Sciatic nerve (tissue), 2 donors: ENCODE measurements at places on chromosomes 6 and 20. TPM values are rescaled to one million over a fixed set of nuclear protein-coding genes. Genes with fewer than 3 reads are reported as not detected.
A peak's percentile ranks its signal among the peaks of the same experiment; 100 is the strongest.

- peak; percentile 78 for DNase-seq
Observed at GRCh38 chr6:116531675-116532570, 13.6 kb downstream of the TRAPPC3L start.

- DNase-seq: no peak
Observed at GRCh38 chr6:14349507-14349906, 231.9 kb downstream of the CD83 start.

DNA sequence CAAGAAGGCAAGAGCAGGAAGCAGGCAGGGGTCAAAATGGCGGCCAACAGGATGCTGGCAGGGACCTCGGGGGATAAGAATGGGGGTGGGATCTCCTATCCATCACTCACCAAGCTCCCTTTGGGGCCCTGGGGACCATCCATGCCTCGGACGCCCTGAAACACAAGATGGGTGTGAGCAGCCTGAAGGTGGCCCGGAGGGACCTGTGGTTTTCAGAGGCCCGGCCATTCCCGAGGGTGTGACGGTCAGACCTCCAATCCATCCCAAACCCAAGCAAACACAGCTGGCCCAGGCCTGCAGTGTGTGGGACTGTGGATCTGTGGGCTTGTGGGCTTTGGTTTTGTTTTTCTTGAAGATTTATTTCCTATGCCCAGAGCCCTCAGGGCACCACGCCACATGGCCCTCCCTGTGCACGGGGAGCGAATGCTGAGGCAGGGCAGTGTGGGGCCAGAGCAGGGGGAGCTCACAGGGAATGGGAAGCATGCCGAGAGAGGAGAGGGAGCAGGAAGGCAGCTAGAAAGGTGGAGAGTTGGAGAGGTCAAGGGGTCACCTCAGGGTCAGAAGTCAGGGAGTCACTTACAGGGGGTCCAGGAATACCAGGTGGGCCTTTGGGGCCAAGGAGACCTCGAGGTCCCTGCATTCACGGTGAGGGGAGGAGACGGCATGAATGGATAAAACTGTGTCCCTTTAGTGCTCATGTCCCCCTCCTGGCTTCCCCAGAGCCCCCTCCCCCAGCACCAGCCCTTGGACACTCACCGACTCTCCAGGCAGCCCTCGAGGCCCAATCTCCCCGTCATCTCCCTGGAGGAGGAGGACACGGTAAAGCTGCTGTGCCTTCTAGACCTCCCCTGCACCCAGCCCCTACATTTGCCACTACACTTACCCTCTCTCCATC is 14.5 kb downstream of the COL11A2 start:
- DNase-seq: no peak

The WFDC5 gene
- not detected for total RNA-seq

DNA sequence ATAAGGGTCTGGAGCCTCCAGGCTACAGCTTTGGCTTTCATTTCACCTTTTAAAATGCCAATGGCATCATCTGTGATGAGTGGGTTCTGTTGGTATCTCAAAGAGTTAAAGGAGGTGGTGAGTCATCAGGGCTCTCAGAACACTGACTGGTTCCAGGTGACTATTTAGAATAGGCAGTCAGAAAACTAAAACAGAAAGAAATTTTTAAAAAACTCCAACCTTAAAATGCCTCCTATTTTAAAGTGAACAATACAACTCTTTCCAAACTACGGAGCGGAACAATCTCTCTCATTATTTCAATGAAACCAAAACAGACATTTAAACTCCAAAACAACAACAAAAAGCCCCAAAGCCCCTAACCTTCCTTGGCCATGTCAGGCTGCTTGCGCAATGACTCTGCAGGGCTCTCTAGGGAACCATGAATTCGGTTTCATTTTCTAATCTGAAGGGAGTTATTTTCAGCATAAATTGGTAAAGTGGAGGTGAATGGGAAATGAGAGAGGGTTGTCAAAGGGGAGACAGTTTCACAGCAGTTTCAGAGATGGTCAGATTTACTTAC is 194.9 kb downstream of the KIF6 start:
- DNase-seq: no peak

The OOEP gene
- not detected for total RNA-seq

DNA sequence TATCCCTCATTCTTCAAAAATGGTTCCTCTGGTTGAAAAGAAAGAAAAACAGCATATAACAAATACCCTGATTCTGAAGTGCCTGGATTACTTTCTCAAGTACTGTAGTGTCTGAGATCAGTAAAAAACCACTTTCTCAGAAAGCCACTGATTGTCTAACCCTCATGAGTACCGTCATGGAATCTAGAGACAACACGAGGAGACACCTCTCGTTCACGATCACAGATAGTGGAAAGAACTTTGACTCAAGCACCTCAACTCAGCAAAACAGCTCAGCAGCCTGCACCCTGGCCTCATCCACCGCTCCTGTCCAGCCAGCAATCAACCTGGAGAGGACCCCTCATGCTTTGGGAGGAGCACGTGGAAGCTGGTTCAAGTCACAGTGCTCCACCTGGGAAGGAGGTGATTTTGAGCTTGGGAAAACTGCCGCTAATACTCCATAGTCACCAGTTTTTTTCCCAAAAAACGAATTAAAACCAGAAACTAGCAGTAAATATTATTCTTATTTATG is 1.0 kb downstream of the SCML4 start:
- no peak for DNase-seq

The TFEB gene
- total RNA-seq: 35.5 TPM

The LPA gene
- 0.36 TPM for total RNA-seq

GRCh38 chr6:165060720-165061119 is 248.7 kb downstream of the C6orf118 start:
- no peak for DNase-seq

The TAP2 gene
- total RNA-seq: 26.3 TPM
